M059J (cell line): ENCODE measurements at places on chromosomes 4 and X. TPM values are rescaled to one million over a fixed set of nuclear protein-coding genes. Genes with fewer than 3 reads are reported as not detected.
A peak's percentile ranks its signal among the peaks of the same experiment; 100 is the strongest.

Gene PABPC1L2A
- total RNA-seq: not detected in 2 replicates

Gene MAGEC3
- total RNA-seq: 0.57 and 0.76 TPM in 2 replicates

Gene TMPRSS11B
- not detected in 2 replicates for total RNA-seq

Gene SH3TC1
- 0.66 and 1.8 TPM in 2 replicates for total RNA-seq

Gene CYLC1
- total RNA-seq: not detected in 2 replicates

Gene TRPC5OS
- total RNA-seq: not detected in 2 replicates

Gene CFP
- not detected in 2 replicates for total RNA-seq

Gene MAOB
- 0.30 and 0.34 TPM in 2 replicates for total RNA-seq

Gene IL2RG
- 2.8 and 5.3 TPM in 2 replicates for total RNA-seq

Gene FREM3
- total RNA-seq: not detected in 2 replicates

DNA sequence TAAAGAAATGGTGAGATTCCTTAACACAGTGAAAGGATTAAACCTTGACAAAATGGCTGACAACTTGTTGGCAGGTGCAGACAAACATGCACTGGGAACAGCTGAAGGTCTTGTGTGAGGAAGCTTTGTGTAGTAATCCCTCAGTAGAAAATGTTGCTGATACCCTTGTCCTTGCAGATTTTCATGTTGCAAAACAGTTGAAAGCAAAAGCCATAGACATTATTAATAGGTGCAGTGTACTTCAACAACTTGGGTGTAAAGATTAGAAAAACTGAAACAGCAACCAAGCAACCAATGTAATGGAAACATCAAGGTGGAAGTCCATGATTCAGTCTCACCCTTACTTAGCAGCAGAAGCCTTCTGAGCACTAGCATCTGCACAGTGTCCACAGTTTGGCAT lies 29.8 kb downstream of the UGT2B7 start:
- DNase-seq: no peak

DNA sequence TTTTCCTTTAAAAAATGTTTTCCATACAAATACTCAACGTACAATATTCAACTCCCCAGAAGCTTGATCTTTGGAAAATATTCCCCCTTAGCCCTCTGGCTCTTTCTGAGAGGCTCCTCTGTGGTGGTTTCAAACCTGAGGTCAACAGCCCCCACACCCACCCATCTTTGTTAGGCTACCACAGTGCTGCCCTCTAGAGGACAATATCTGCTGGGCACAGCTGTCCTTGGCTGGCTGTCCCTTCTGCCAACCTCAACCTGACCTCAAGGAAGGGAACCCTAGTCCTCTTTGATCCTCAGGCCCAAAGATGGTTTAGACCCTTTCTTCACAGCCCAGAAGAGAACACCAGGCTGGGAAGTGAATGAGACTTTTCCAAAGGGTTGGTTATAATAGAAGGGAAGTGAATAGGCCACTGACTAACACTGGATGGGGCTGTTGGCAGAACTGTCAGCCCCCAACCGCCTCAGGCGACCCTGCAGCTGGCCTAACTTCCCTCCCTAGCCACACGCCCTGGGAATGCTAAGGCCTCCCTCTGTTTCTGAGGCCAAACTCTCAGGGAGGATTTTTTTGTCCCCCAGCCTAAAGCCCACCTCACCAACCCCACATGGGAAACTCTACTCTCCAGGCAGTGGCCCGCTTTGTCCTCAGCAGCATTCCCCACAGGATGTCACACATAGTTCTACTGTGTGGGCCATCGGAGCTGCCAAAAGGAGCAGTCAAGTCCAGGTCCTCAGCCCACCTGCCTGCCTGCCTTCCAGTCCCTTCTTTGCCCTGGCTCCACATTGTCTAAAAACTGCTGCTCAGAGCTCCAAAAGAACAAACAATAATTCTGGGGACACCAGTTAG lies 34.3 kb downstream of the NYX start:
- DNase-seq: no peak

- DNase-seq: no peak
Measured at GRCh38 chr4:130825284-130825683, 1729.3 kb downstream of the C4orf33 start.

DNA sequence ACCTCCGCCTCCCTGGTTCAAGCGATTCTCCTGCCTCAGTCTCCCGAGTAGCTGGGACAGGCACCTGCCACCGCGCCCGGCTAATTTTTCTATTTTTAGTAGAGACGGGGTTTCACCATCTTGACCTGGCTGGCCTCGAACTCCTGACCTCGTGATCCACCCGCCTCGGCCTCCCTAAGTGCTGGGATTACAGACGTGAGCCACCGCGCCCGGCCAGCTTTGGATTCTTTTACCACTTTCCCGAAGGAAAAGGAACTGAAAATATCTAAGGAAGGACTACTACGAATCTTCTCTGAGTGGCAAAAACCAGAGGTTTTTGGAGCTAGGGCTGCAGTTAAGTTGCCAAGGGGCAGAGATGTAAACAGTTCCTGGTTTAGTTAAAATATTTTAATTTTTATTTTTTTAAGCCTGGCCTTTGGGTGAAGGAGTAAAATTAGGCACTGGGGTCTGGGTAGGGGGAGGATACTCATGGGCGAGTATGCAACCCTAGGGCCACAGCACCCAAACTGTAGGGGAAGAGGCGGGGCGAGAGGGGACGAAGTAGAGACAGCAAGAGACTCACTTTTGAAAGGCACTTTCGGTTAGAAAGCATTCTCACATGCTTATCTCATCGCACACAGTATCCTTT lies 525 bp upstream of the CISD2 start:
- DNase-seq: no peak

DNA sequence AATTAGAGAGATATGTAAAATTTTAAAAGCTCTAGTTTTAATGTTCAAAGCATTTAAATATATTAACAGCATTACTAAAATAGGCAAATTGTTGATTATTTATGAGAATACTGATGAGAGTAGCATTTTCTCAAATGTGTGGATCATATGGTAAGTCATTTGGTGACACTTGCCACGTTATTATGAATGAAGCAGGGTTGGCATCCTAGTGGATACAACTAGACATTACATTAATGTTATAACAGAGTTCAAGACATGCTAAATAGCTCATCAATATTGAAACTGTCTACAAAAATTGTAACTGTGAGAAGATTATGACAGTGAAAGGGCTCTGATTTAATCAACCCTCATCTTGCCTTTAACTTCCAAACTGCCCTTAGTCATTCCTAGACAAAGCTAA lies 171.1 kb downstream of the PDGFC start:
- no peak for DNase-seq

- DNase-seq: no peak
Measured at GRCh38 chr4:148057984-148058859, 326.3 kb downstream of the ARHGAP10 start.

DNA sequence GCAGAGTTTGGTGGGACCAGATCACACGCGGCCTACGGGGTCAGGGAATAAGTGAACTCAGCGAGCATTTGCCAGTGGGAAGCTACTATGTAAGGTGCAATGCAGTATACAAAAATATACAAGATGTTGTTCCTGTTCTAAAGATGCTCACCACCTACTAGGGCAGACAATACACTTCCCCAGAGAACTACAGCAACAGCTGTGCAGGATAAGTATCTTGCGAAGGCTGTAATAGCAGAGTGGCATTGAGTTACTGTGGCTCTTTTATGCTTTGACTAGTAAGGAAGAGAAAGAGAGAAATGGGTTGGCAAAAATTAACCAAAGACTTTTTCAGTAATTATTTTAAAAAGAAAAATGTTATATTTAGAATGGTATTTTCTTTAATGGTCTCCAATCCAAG lies 61.2 kb downstream of the CDS1 start:
- no peak for DNase-seq

- no peak for DNase-seq
Measured at GRCh38 chr4:61877266-61877665, 677.1 kb downstream of the ADGRL3 start.

DNA sequence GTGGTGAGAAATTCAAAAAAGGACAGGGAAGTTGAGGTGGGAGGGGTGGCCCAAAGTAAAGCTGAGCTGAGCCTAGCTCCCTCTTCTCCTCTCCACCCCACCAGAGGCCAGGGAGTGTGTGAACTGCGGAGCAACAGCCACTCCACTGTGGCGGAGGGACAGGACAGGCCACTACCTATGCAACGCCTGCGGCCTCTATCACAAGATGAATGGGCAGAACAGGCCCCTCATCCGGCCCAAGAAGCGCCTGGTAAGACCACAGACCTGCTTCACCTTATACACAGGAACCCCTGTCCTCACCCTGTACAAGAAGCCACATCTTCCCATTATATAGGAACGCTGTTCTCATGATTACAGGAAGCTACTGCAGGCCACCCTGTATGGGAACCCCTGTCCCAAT lies 5.8 kb downstream of the GATA1 start:
- no peak for DNase-seq

- no peak for DNase-seq
Measured at GRCh38 chr4:148747721-148748268, 305.6 kb upstream of the NR3C2 start.

- DNase-seq: no peak
Measured at GRCh38 chrX:88170553-88170952, 576.5 kb upstream of the CPXCR1 start.

DNA sequence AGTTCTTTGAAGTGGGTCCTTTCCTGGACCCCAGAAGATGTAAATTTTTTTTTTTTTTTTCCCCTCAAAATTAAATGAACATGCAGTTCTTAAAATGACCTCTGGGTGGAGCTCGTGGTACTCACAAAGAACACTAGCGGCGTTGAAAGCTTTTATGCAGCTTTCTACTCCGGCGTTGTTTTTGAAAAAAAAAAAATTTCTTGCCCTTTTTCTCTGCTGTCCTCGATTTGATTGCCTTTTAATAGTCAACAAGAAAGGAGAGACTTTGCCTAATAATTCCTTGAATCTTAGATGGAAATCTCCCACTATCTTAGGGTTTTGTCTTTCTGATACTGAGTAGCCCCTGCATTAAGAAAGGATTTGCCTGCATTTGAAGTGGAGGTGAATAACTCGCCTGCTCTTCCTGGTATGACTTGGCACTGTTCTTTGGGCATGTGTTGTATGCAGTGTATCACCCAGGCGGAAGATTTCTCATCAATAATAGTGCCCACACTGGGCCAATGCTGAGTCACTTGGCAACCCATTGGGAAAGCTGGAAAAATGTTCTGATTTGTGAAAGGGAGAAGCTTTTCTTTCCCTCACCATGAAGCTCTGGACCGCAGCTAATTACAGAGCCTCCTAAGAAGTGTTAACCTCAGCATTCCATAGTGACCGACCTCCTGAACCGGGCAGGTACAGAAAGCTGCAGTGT lies 104.0 kb downstream of the PHEX start:
- DNase-seq: peak; percentile 81

- no peak for DNase-seq
Measured at GRCh38 chr4:39426728-39427127, 20.0 kb downstream of the KLB start.

DNA sequence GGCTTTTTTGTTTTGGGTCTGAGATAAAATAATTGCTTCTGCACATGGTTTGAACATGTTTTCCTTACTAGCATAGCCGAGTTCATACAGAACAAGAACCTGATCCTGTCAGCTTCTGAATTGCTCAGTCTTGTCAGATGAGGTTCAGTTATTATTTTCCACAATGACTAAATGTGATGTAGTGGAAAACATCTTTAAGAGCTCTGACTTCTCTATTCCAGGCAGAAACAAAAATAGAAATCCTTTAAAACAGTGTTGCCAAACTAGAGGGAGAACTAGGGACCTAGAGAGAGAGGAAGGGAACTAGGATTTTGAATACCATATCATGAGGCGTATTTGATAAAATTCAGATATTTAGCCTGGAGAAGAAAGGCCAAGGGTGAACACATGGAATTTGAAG lies 2.0 kb downstream of the ATP6AP2 start:
- DNase-seq: no peak

DNA sequence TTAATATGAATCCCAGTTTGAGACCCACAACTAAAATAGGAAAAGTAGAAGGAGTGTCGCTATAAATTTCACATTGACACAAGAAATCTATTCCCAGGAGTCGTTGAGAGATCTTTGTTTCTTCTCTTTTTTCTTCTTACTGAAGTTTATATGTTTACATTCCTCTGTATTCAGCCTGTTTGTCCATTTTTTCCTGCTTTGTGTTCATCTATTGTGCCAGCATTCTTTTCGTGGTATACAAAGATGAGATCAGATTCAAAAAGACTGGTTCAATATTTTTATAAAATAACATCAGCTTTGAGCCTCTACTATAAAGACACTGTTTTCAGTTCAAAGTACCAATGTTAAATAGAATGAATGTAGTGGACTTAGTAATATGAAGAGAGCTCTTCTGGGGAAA lies 95.4 kb upstream of the MYOZ2 start:
- DNase-seq: no peak

DNA sequence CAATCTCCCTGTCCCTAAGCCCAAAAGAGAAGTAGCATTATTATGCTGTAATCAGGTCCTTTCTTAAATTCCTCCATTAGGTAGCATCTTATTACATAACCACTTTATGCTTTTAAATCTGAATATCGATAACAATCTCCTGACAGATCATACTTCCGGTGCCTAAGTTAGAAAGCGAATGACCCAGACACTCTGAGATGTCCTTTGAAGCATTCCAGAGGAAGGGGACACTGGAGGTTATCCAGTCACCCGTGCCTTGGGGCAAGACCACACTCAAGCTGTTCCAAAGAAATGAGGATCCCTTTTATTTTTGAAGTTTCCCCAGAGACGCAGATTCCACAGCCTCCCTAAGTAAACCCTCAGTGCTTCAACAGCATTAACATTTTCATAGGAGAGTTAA lies 125.7 kb downstream of the PALLD start:
- DNase-seq: no peak

GRCh38 chr4:113004655-113005054 lies 44.8 kb upstream of the ANK2 start:
- no peak for DNase-seq

DNA sequence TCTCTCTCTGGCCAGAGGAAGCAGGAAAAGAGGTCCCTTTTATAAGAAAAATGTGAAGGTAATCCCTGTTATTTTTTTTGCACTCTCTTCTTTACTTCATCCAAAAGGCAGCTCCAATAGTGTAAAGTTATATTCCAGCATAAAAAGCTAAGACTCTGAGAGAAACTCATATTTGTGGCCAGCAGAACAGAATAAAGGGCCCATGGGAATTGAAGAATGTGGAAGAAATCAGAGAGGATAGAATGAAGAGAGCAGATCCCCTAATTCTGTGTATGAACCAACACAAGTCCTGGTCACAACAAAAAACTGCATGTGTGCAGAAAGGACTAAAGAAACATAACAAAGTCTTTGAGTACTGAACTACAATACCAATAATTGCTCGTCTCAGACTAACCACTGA lies 22.3 kb downstream of the RPS6KA6 start:
- no peak for DNase-seq

- no peak for DNase-seq
Measured at GRCh38 chr4:183632689-183633088, 26.3 kb downstream of the RWDD4 start.

DNA sequence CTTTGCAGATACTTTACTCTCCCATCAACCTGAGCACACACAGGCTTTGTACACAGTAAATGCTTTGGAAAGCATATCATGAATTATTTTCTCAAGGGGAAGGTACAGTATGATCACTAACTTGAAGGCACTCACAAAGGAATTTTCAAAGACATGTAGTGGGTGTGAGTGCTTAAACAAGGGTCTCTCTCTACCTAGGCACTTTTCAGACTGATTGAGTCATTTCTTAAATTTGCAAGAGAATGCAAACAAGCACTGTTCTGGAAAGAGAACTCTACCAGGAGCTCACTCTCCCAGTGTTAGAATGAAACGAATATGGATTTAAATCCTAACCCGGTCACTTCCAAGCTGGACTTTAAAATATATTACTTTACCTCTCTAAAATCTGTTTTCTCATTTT lies 85.7 kb downstream of the MAML3 start:
- no peak for DNase-seq

- DNase-seq: no peak
Measured at GRCh38 chr4:98529970-98530569, 128.3 kb downstream of the TSPAN5 start.

- no peak for DNase-seq
Measured at GRCh38 chr4:48962636-48963035, 23.4 kb upstream of the CWH43 start.
